ENCODE measurements at places on chromosomes 12 and 14. TPM values are rescaled to one million over a fixed set of nuclear protein-coding genes. Genes with fewer than 3 reads are reported as not detected.

DNA sequence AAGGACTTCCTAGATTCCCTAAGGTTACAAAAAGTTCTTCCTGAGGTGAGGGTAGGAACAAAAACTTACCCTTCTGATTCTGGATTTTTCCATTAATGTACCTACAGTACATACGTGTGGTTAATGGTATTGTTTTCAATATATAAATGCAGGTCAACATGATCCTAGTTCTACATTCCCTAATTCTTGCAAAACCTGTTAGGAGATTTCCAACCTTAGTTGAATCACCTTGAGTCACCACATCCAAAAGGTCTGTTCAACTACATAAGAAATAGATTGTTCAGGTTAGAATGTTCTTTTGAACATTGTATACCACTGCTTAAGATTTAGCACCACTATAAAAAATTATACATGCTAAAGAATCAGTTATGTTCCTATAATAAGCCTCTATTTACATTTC lies 118.9 kb downstream of the GARIN6 start:
- DNase-seq: no peak

- DNase-seq: peak; percentile 58
Observed at GRCh38 chr12:91109148-91109564, 2.1 kb downstream of the LUM start.

- DNase-seq: no peak
Observed at GRCh38 chr12:110005319-110005973, 6.2 kb downstream of the ANKRD13A start.

The VRTN gene
- polyA plus RNA-seq: not detected

The KRT75 gene
- not detected for polyA plus RNA-seq

The P2RX7 gene
- 0.13 TPM for polyA plus RNA-seq

The SAMD15 gene
- polyA plus RNA-seq: 1.4 TPM
